Ascending aorta (tissue), 2 donors: ENCODE measurements at places on chromosomes 13 and 19.

DNA sequence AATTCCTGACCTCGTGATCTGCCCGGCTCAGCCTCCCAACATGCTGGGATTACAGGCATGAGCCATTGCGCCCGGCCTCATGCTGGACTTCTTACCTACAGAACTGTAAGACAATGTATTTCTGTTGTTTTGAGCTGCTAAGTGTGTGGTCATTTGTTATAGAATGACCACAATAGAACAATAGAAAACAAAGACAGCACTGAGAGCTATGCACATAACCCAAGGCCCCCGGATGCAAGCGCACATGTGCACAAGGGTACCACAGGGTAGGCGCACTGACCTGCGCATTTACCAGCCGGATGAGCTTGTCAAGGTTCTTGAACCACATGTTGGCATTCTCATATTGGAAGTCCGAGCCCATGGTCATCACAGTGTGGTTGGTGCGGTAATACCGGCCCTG, 5.6 kb downstream of the MAN2B1 start:
- H3K27me3 ChIP-seq: no peaks in the 10 kb centered on the region
- DNase-seq: no peak
- H3K36me3 ChIP-seq: peaks cover 47% of the 10 kb centered on the region
- peaks cover 5% of the 10 kb centered on the region for H3K4me1 ChIP-seq
- H3K27ac ChIP-seq: no peak overlapping the region
- no peak overlapping the region for H3K4me3 ChIP-seq

DNA sequence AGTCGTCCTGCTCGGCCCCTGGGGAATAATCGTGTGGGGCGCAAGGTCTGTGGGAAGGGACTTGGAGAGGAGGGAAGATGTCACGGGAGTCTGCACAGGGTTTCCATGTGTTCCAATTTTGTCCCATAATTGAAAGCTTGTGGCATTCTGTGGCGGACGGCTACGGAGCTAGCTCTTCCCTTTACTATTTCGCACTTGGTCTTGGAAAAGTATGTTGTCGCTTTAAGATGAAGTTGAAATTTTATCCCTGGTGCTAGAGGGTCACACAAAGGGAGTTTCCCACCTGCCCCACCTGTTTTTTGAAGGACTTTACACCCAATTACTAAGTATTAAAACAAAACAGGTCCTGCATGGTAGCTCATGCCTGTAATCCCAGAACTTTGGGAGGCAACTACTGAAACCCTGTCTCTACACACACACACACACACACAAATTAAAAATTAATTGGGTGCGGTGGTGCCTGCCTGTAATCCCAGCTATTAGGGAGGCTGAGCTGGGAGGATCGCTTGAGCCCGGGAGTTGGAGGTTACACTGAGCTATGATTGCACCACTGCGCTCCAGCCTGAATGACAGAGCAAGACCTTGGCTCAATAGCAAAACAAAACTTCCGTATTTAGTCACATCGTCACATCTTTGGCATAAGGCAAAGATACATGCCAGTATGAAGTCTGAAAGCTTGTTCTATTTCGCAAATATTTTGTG, 967 bp upstream of the TPT1 start:
- no peaks in the 10 kb centered on the region for H3K27me3 ChIP-seq
- H3K36me3 ChIP-seq: peaks cover 48% of the 10 kb centered on the region
- peak; percentile 31 for DNase-seq
- peak overlapping the region; percentile 100 for H3K27ac ChIP-seq

GRCh38 chr19:46537136-46538097, 41.8 kb upstream of the PNMA8B start:
- H3K4me3 ChIP-seq: no peak overlapping the region
- H3K36me3 ChIP-seq: no peaks in the 10 kb centered on the region
- no peaks in the 10 kb centered on the region for H3K27me3 ChIP-seq
- peak; percentile 24 for DNase-seq
- no peaks in the 10 kb centered on the region for H3K4me1 ChIP-seq

- no peaks in the 10 kb centered on the region for H3K36me3 ChIP-seq
- DNase-seq: no peak
These were observed 43.4 kb downstream of the MYO9B start for GRCh38 chr19:17118957-17119356.

GRCh38 chr13:85797311-85797710, 1.9 kb downstream of the SLITRK6 start:
- no peak overlapping the region for H3K27ac ChIP-seq
- H3K36me3 ChIP-seq: no peaks in the 10 kb centered on the region
- no peaks in the 10 kb centered on the region for H3K4me1 ChIP-seq
- H3K4me3 ChIP-seq: no peak overlapping the region

DNA sequence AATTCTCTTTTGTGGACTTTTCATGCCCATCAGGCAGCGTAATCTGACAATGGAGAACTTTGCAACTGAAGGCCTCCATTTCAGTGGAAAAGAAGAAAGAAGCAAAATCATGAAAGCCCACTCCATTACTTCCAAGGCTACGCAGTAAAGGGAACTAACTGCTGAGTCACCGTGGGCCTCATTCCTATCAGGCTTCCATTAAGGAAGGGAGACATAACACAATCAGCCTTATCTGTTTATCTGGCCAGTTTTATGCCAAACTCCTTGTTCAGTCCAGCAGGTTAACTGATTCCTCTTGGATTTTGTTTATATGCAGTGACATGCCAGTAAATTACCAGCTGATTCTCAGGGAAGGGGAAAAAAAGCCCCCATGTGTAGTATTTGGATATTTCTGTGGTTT, 56.8 kb upstream of the KATNAL1 start:
- H3K4me1 ChIP-seq: no peaks in the 10 kb centered on the region
- DNase-seq: no peak
- no peak overlapping the region for H3K27ac ChIP-seq
- H3K4me3 ChIP-seq: no peak overlapping the region

DNA sequence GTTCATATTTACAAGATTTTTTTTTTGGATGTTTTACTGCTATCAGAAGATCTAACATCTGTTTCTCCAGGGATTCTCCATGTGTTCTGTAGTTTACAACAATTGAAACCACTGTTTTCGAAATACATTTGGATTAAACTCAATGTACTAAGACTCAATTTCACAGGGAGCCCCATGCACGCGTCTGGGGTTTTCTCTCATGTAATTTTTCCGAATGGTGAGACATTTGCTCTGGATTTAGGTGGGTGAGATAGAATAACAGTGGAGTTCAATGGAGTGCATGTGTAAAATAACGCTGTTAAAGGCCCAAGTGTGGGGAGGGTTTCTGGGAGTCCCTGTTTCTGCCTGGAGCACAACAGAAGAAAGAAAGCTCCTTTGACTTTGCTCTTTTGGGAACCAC, 330.3 kb downstream of the TSHZ3 start:
- H3K27me3 ChIP-seq: no peaks in the 10 kb centered on the region
- H3K27ac ChIP-seq: no peak overlapping the region

DNA sequence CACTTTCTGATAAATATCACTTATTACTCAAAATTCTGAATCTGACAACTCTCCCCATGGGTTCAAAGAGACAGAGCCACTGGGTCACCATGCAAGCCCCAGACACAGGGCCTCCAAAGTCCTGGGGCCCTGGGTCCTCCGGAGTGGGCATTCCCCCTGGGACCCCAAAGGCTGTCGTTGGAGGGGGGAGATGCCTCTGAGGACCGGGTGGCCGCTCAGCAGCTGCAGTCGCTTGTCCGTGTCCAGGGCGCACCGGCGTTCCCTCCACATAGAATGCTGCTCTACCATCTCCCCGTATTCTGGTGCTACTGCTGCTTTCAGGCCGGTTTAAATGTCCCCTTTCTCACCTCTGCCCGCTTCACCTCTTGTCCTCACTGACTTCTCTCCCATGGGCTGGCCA, 246.1 kb downstream of the TEX29 start:
- no peak overlapping the region for H3K4me3 ChIP-seq
- no peaks in the 10 kb centered on the region for H3K27me3 ChIP-seq
- no peak for DNase-seq
- H3K27ac ChIP-seq: no peak overlapping the region
- H3K4me1 ChIP-seq: no peaks in the 10 kb centered on the region

DNA sequence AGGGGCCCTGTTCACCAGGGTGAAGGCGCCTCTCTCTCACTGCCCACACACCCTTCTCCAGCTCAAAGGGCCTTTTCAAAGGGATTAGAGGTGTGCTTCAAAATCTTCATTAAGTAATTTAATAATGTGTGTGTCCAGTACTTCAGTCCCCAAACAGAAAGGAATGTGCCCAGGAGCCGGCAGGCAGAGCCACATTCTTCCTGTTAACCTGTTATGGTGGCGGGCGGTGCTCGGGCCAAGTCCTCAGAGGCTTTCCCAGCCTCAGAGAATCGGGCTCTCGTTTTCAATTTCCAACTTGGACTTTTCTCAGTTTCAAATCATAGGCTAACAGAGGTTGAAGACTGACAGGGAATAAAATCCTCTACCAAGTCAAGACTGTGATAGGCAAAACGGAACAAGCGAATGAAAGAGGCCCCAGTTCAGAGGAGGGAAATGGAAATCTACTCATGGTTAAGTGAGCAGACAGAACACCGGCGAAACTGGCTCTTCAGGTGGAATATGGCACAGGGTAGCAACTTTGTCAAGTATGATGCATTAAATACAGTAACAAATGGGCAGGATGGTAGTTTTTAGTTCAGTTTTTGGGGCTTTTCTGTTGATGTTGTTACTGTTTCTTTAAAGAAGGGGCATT, 68.6 kb downstream of the FOXO1 start:
- no peak for DNase-seq
- no peaks in the 10 kb centered on the region for H3K4me1 ChIP-seq
- no peak overlapping the region for H3K4me3 ChIP-seq

GRCh38 chr19:3321696-3322095, 44.7 kb upstream of the NFIC start:
- no peak overlapping the region for H3K4me3 ChIP-seq
- H3K27ac ChIP-seq: no peak overlapping the region
- H3K27me3 ChIP-seq: no peaks in the 10 kb centered on the region
- H3K36me3 ChIP-seq: no peaks in the 10 kb centered on the region

- H3K27ac ChIP-seq: no peak overlapping the region
- H3K36me3 ChIP-seq: peaks cover 68% of the 10 kb centered on the region
These were observed 6.4 kb downstream of the YIPF2 start for GRCh38 chr19:10921910-10922637.

DNA sequence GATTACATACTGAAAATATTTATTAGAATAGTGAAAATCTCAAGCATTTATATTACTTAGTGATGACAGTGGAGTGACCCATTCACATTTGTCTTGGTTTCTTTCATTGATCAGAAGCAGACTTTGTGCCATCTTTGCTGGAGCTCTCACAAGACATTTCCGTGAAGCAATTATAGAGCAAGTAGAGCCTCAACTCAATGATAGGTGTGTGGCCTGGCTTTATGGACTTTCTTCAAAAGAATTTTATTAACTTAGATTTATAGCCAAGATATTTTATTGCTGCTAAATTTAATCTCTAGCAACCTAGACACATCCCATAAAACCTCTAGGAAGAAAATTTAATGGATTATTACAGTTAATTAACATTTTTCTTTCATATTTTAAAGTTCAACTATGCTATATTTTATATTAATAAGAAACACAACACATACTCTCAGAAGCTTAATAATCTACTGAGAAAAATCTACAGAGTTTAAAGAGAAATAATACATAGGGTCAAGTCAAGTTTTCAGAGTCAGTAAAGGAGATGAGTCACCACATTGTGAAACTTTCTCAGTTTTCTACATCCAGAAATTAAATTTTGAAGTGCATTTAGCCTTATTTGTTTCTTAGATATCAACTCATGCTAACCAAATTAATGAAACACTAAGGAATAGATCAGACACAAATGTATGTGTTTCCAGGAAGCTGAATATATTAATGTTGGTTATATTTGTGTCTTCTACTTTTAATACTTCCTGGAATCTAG, 160.5 kb downstream of the LACC1 start:
- H3K36me3 ChIP-seq: no peaks in the 10 kb centered on the region
- H3K27ac ChIP-seq: peak overlapping the region; percentile 5
- DNase-seq: no peak
- no peaks in the 10 kb centered on the region for H3K27me3 ChIP-seq

DNA sequence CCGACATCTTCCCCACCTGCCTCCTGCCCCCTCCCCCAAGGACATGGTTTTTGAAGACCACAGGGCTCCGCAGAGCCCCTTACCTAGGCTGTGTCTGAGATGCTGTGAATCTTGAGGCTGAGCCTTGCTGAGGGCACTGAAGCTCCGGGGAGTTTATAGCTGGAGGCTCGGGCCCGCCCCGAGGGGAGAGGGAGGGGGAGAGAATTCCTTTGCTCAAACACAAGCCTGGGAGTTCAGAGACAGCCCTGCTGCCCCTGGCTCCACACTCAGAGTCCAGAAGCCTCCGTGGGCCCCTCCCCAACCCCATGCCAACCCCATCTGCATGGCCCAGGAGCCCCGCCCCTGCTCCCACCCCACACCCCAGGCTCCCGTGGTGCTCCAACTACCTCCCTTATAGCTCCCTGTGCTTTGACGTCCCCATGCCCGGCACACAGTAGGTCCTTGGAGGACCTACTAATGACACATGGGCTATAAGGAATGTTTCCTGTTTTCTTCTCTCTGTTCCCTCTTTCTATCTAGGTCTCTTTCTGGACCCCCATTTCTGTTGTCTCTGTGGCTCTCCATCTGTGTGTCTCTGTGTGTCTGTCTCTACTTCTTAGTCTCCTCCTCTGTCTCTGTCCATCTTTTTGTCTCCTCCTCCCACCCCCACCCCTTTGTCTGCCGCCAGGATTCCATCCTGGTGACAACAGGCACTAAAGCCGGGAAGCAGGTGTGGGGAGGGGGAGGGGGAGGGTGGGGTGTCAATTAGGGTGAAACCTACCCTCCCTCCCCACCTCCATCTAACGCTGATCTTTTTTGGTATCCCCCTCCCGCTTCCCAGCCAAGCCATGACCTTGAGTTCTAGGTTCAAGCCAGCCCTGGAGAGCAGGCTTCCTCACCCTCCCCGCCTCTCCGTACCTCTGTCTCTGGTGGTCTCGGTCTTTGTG, at the start of gene TNNT1:
TNNT1 (minus strand) TSS at position 129 of the 926 bp plus-strand sequence. CDS start 2,049 bp downstream, outside the sequence.
- peaks cover 12% of the 10 kb centered on the region for H3K27me3 ChIP-seq
- H3K27ac ChIP-seq: no peak within 1 kb of the TSS
- H3K4me1 ChIP-seq: no peaks in the 10 kb centered on the region
- DNase-seq: no peak

DNA sequence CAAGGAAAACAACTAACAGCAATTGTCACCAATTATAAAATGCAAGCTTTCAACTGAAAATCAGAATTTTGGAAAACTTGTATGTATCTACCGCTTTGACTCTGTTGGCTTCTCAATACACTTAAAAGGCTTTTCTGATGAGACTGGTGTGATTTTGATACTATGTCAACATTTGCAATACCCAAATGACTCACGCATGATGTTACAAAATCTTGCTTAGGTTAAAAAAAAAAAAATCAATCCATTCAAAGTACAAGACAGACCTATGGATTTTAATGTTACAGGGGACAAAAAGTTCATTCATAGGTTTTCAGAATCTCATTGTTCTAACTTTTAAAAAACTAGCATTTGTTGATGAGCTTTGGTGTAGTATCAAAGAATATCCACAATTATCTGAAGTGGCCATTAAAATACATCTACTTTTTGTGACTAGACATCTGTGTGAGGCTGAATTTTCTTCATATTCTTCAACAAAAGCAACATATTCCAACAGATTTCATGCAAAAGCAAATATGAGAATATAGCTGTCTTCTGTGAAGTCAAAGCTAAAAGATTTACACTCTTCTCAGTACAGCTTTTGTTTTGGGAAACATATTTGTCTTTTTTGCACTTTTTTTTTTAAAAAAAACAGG, 10.7 kb downstream of the ELF1 start:
- DNase-seq: no peak
- H3K4me3 ChIP-seq: no peak overlapping the region
- no peaks in the 10 kb centered on the region for H3K4me1 ChIP-seq
- H3K36me3 ChIP-seq: no peaks in the 10 kb centered on the region
- H3K27ac ChIP-seq: no peak overlapping the region

GRCh38 chr19:13051557-13052165, 51.0 kb downstream of the LYL1 start:
- peak overlapping the region; percentile 99 for H3K27ac ChIP-seq
- DNase-seq: no peak
- H3K4me3 ChIP-seq: peak overlapping the region; percentile 26
- peaks cover 56% of the 10 kb centered on the region for H3K4me1 ChIP-seq
- no peaks in the 10 kb centered on the region for H3K27me3 ChIP-seq
